Left ventricle myocardium inferior (tissue), 1 donor: ENCODE measurements at places on chromosomes 7 and 10. TPM values are rescaled to one million over a fixed set of nuclear protein-coding genes. Genes with fewer than 3 reads are reported as not detected.

Gene SLC25A40
- 27.0 TPM for total RNA-seq

Gene TNRC18
- total RNA-seq, result 27.7 TPM

Gene MOGAT3
- total RNA-seq, result not detected

Gene SPDYE6
- not detected for total RNA-seq

Gene RNLS
- total RNA-seq, result 14.3 TPM

Gene NOM1
- 10.5 TPM for total RNA-seq

Gene HMX2
- total RNA-seq, result not detected

Gene ENKUR
- not detected for total RNA-seq

Gene HOXA9
- total RNA-seq, result not detected

Gene SH2D4B
- not detected for total RNA-seq

Gene KCNIP2
- total RNA-seq, result 29.2 TPM

Gene FZD1
- total RNA-seq, result 14.1 TPM

Gene DRGX
- total RNA-seq, result not detected

DNA sequence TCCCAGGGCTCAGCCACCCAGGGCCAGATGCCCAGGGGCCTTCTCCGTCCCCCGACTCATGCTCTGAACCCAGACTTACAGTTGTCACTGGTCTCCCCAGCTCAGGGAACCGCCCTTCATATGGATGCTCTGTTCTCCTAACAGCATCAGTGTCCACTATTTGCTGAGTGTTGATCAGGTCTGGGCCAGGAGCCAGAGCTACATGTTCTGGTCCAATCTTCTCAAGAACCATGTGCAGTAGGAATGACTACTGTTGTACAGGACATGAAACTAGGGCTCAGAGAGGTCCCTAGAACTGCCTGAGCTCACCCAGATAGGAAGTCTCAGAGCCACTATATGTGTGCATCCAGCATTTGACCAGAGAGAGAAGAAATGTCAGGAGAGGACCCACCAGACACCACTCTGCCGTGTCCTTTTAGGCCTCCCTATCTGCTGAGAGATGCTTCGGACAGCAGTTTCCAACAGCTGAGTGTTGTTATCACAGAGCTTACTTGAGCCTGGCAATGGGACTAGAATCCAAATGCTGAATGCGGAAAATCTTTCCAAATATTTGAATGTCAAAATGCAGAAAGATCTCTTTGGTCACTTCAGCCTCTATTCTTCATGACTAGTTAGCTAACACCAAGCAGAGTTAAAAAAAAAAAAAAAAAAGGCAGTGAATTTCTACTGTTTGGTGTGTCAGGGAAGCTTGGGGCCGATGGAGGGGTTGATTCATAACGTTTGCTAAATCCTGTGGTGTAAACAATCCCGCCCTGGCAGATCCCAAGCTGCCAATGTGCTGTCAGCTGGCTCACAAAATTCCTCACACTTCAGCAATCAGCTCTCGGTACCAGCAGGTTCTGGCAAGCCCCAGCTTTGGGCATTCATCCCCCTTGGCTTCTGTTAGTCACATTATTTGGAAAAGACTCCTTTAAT is 246.1 kb downstream of the TNS3 start:
- peak; percentile 61 for DNase-seq

GRCh38 chr10:31242902-31243301 is 76.1 kb upstream of the ZEB1 start:
- DNase-seq, result no peak

DNA sequence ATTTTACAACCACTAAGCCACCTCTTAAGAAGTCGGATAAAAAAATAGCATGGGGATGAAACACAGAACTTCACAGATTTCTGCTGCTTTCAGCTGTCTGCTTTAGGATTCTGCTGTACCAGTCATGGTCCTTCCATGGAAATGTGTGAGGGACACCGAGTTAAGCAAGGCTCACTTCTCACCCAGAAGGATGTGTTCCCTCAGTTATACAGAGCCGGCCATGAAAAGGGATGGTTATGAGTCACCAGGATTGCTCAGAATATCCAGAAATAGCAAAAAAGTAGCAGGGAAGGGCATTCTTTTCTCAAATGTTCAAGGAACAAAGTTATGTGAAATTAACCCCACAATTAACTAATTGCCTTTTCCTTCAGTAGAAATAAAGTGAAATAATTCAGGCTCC is 124.4 kb downstream of the AMPH start:
- no peak for DNase-seq

- no peak for DNase-seq
Observed at GRCh38 chr7:51290702-51291540, 25.7 kb downstream of the COBL start.

- no peak for DNase-seq
Observed at GRCh38 chr7:131272086-131272485, 55.6 kb upstream of the MKLN1 start.

DNA sequence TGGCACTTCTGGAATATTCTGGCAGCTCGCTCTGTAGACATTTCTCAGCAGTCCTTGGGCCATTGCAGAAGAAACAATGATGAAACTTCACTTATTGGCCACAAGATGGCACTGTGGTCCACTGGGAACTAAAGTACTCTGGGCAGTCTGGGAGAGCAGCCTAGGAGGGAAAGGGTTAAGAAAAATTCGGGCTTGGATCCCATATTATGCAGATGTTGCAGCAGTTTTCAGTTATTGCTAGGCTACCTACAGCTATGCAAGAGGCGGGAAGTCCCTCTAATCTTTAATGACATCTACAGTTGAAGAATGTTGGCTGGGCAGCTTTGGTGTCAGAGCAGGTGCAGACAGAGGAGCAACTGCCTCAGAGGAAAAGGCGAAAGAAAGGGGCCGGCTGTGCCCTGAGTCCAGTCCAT is 201.7 kb upstream of the PRSS58 start:
- DNase-seq, result no peak

GRCh38 chr7:69504733-69505420 is 93.4 kb upstream of the AUTS2 start:
- DNase-seq, result no peak

GRCh38 chr10:21265622-21266021 is 259.9 kb downstream of the SKIDA1 start:
- DNase-seq, result no peak

DNA sequence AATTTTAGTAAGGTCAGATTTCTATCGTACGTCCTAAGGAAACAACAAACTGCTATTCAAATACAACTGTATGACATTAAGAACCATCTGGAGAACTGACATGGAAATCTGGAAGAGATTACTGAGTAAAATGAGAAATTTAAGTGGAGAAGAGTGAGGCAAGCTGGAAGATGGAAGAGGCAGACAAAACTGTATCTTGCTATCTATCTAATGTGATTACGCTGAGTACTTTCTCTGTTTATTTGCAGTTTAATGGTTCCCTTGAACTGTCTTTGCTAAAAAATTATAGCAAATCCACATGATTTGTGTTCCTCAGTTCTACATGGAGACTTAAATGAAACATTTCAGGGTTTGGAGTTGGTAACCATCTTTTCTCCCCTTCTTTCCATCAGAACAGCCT is 927.1 kb upstream of the MBL2 start:
- DNase-seq, result no peak

- no peak for DNase-seq
Observed at GRCh38 chr7:4957847-4958476, 1.0 kb downstream of the MMD2 start.

GRCh38 chr10:89792187-89792586 is 90.8 kb downstream of the KIF20B start:
- no peak for DNase-seq

GRCh38 chr10:60660625-60661024 is 117.7 kb upstream of the CDK1 start:
- DNase-seq, result no peak

- DNase-seq, result no peak
Observed at GRCh38 chr7:5218564-5219360, 28.7 kb downstream of the WIPI2 start.

DNA sequence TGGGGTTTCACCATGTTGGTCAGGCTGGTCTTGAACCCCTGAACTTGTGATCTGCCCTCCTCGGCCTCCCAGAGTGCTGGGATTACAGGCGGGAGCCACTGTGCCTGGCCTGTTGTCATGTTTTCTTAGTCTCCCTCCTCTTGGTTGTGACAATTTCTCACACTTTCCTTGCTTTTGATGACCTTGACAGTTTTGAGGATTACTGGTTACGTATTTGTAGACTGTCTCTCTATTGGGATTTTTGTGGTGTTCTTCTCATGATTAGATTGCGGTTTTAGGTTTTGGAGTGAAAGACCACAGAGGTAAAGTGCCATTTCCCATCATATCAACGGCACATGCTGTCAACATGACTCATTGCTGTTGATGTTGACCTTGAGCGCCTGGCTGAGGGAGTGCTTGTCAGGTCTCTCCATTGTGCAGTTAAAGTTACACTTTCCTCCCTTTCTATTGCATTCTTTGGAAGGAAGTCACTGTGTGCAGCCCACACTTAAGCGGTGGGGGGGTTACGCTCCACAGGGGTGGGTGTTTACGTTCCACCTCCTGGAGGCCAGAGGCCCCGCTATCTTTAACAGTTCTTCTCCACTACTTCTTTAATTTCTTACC is 10.8 kb downstream of the NEURL1 start:
- no peak for DNase-seq

GRCh38 chr7:118793582-118793981 is 569.1 kb downstream of the ANKRD7 start:
- DNase-seq, result no peak

DNA sequence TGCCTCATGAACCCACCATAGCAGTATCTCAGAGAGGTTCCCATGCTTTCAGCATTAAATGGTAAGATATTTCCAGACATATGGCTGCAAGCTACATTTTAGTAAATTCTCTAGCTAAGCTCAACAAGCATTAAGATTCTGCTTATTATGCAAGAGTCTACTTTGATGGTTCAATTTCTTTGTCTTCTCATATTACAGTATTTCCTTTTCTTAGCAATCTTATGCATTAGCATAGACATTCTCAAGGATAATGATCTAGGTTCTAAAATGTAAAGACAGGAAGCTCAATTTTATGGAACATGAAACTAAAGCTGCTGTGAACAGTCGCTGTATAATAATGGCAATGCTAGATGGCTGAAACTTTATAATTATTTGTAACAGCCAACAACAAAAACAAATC is 39.2 kb downstream of the MEOX2 start:
- DNase-seq, result no peak

DNA sequence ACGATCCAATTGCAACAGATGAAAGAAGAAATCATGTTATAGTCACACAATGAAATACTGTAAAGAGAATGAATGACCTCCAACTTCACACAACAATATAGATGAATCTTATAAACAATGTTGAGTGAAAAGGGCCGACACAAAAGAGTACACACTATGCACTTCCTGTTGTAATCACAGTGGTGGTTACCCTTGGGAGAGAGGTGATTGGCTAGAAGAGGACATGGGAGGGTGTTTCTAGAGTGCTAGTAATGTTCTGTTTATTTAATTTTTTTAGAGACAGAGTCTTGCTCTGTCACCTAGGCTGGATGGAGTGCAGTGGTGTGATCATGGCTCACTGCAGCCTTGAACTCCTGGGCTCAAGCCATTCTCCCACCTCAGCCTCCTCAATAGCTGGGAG is 82.5 kb downstream of the NDUFB2 start:
- DNase-seq, result no peak

- DNase-seq, result no peak
Observed at GRCh38 chr10:71250842-71251241, 38.5 kb downstream of the UNC5B start.

GRCh38 chr10:74898201-74898976 is 72.0 kb downstream of the KAT6B start:
- DNase-seq, result no peak

DNA sequence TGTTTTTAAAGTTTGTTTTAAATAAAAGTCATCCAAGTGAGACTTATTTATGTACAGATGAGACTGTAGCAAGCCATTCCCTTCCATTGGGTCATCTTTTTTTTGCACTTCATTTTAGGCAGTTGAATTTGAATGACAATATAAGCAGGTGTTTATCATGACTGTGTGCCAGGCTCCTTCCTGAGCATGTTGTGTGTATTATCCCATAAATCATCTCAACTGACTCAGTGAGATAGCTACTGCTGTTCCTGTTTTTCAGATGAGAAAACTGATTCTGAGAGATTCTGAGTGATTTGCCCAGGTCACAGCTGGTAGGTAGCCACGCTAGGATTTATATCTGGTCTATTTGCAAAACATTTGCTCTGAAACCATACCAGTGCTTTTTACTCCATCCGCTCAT is 11.7 kb downstream of the TMEM254 start:
- no peak for DNase-seq

- DNase-seq, result no peak
Observed at GRCh38 chr7:34751725-34752643, 94.0 kb downstream of the NPSR1 start.

DNA sequence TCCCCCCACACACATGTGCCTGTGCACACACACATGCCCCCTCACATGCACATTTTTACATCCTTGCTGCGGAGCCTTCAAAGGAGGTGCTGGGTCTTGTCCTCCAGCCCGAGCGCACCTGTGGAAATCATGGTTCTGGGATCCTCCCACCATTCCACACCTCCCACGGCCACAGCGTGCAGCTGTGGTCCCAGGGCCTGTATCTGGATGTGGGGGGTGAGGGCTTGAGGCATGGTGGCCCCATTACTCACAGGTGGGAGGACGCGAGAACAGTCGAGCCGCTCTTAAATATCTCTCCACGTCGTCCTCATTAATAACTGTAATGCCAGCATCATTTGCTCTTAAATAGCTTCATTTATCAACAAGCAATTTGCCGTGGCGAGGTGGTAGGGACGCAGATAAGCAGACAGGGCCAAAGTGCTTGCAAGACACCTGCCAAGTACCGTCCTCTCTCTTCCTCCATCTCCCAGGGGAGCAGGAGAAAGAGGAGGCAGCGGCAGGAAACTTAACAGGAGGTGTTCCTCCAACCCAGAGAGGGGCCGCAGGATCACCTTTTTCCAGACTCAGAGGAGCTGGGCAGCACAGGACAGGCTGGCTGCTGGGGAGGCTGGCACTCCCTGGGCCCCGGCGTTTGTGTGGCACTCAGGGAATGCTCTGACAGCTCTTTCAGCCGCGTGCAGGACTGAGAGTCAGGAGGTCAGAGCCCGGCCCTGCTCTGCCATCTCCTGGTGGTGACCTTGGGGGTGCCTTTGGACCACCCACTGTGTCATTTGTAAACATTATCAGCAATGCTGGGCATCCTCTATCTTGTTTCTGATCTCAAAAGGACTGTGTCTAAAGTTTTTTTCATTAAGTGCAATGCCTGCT is 87.4 kb downstream of the CDH23 start:
- DNase-seq, result peak; percentile 53

DNA sequence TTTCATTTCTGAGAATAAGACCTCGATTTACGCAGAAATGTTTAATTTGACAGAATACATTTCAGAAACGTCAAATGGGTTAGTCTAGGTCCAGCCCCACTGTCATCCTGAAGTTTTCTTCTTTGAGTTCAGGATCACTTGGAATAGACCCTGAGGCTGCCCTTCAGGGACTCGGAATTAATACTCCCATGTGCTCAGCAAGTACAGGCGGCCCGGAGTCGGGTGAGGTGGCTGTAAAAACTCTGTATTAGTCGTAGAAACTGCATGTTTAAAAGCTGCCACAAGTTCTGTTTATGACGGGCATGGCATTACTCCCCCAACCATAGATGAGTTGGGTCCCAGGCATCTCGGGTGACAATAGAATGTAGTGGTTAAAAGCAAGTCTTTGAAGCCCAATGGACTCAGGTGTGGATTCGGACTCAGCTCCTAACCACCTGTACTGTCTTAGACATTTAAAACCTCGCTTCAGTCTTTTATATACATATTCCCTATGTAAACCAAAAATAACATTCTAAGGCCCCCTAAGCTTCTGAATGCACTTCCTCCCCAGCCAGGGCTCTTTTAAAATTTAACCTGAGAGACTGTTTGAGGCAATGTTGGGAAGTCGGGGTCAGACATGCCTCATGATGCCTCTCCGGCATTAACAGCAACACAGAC is 216.3 kb downstream of the ADARB2 start:
- DNase-seq, result no peak

- no peak for DNase-seq
Observed at GRCh38 chr10:132612571-132613504, 75.3 kb downstream of the INPP5A start.

- DNase-seq, result no peak
Observed at GRCh38 chr10:31765541-31765940, 163.1 kb downstream of the ARHGAP12 start.
